ENCODE measurements at places on chromosomes 12 and 14. TPM values are rescaled to one million over a fixed set of nuclear protein-coding genes. Genes with fewer than 3 reads are reported as not detected.

GRCh38 chr12:56159482-56160192 lies 1.5 kb downstream of the MYL6 start:
- DNase-seq: no peak
- peaks cover 40% of the 10 kb centered on the region for H3K36me3 ChIP-seq
- peak overlapping the region; percentile 84 for H3K4me3 ChIP-seq
- no peaks in the 10 kb centered on the region for H3K27me3 ChIP-seq

GRCh38 chr14:30748343-30748742 lies 126.0 kb upstream of the COCH start:
- H3K36me3 ChIP-seq: no peaks in the 10 kb centered on the region
- no peak overlapping the region for H3K27ac ChIP-seq
- no peak for DNase-seq

DNA sequence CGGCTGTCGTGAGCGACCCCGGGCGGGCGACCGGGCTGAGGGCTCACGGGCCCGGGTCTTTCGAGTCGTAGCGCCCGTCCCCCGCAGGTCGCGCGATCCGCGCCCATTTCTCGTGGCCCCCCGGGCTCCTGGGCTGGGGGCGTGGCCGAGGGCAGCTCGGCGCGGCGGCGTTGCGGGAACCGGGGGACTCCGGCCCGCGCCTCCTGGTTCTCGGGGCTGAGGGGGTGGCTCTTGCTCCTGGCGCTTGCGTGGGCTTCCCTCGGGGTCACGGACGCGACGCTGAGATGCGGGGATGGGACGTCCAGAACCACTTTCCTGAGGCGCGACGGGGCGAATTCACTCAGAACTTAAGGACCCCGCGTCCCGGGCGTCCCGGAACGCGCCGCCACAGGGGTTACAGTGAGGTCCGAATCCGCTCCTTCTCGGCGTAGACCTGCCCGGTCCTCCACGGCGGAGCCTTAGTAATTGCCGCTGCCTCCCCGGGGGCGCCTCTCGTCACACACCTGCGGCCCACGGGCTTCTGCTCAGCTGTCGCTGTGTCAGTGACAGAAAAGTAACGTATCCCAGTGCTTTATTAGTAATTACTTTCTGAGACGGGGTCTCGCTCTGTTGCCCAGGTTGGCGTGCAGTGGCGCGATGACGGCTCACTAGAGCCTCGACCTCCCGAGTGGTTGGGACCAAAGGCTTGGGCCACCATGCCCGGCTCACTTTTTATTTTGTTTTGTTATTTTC lies 606 bp downstream of the EP400 start:
- H3K36me3 ChIP-seq: no peaks in the 10 kb centered on the region
- H3K27me3 ChIP-seq: no peaks in the 10 kb centered on the region
- peak; percentile 39 for DNase-seq
- peaks cover 12% of the 10 kb centered on the region for H3K4me1 ChIP-seq
- H3K27ac ChIP-seq: no peak overlapping the region

GRCh38 chr14:54010981-54011380 lies 54.4 kb upstream of the BMP4 start:
- H3K27me3 ChIP-seq: no peaks in the 10 kb centered on the region
- H3K4me3 ChIP-seq: no peak overlapping the region
- no peaks in the 10 kb centered on the region for H3K36me3 ChIP-seq
- no peak overlapping the region for H3K27ac ChIP-seq
- DNase-seq: peak; percentile 52

DNA sequence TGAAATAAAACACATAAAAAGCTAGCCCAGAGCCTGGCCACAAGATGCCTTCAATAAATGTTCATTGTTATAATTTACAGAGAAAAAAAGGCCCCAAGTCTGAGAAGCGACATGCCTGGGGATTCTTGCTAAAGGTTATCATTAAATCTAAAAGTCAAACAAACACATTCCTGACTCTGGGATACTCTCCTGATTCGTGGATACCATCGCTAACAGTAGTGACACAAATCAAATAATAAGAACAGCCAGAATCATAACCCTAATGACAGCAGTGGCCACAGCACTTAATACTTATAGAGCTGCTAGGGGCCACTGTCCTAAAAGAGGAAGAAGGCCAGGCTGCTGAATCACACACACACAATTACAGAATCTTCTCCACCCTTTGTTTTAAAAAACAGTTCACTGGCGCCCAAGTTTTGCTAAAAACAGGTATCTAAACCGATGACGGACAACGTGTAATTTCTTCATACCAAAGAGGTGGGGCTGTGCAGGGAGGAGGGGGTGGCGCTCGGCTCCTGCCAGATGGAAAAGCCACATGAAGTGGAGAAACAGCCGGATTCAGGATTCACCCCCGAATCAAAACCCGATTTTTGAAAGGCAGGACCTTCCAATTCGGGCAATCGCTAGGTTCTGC lies 1.2 kb downstream of the CLIP1 start:
- DNase-seq: no peak
- peak overlapping the region; percentile 90 for H3K4me3 ChIP-seq
- H3K27me3 ChIP-seq: peaks cover 17% of the 10 kb centered on the region
- H3K36me3 ChIP-seq: no peaks in the 10 kb centered on the region
- H3K27ac ChIP-seq: 0 out of 2 replicates have a peak overlapping the region, but pooled peaks have one; percentile 26

GRCh38 chr12:64781280-64782190 lies 22.3 kb upstream of the GNS start:
- no peaks in the 10 kb centered on the region for H3K36me3 ChIP-seq
- H3K27me3 ChIP-seq: peaks cover 52% of the 10 kb centered on the region
- H3K27ac ChIP-seq: no peak overlapping the region
- peak; percentile 65 for DNase-seq
- peaks cover 16% of the 10 kb centered on the region for H3K4me1 ChIP-seq

- H3K4me1 ChIP-seq: no peaks in the 10 kb centered on the region
- H3K36me3 ChIP-seq: no peaks in the 10 kb centered on the region
- no peak for DNase-seq
- no peaks in the 10 kb centered on the region for H3K27me3 ChIP-seq
Observed at GRCh38 chr12:2163177-2163941, 110.6 kb downstream of the CACNA1C start.

DNA sequence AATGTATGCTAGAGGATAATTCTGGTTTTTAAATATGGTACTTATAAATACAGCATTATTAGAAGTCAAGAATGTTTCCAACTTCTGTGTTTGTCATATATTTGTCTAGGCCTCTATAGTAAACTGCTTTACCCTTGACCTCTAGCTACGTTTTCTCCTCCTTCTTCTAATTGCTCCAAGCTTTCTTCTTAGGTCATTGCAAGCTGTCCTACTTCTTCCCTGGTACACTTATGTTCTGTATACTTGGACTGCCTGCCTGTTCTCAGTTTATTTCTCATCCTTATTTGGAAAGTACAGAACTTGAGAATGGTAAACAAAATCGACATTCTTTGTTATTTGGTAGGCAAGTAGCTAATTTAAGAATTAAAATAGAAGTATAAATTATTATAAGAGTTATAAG lies 23.9 kb upstream of the ATP2B1 start:
- H3K27me3 ChIP-seq: no peaks in the 10 kb centered on the region
- no peak overlapping the region for H3K4me3 ChIP-seq
- H3K4me1 ChIP-seq: no peaks in the 10 kb centered on the region
- H3K36me3 ChIP-seq: no peaks in the 10 kb centered on the region

DNA sequence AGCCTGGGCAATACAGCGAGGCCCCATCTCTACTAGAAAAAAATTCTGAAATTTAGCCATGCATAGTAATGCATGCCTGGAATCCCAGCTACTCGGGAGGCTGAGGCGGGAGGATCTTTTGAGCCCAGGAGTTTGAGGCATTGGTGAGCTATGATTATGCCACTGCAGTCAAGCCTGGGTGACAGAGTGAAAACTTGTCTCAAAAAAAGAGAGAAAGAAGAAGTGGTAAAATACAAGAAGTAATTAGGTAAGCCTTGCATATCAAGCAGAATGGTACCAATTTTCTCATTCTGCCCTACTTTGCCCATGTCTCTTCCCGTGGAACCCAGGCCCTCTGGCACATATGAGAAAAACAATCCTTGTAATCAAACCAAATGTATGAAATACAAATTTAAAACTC lies 70.7 kb downstream of the SUSD6 start:
- DNase-seq: no peak
- no peaks in the 10 kb centered on the region for H3K36me3 ChIP-seq
- no peaks in the 10 kb centered on the region for H3K4me1 ChIP-seq
- H3K27ac ChIP-seq: no peak overlapping the region
- H3K27me3 ChIP-seq: no peaks in the 10 kb centered on the region

DNA sequence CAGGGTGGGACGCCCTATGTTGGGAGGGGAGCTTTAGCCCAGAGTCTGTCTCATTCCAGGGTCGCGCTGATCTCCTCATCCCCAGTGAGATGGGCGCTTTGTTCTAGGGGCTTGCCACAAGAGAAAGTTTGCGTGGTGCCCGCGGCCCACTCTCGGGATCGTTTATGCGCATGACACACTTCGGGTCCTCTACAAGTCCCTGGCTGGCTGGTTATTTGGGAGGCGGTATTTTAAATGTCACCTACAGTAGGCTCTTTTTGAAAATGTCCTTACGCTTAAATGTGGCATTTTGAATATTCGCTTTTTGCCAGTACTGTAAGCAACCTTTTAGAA lies 541 bp downstream of the GOLT1B start:
- H3K27ac ChIP-seq: peak overlapping the region; percentile 89
- peak overlapping the region; percentile 73 for H3K4me3 ChIP-seq
- H3K36me3 ChIP-seq: no peaks in the 10 kb centered on the region
- DNase-seq: no peak
- no peaks in the 10 kb centered on the region for H3K27me3 ChIP-seq
- H3K4me1 ChIP-seq: peaks cover 17% of the 10 kb centered on the region

DNA sequence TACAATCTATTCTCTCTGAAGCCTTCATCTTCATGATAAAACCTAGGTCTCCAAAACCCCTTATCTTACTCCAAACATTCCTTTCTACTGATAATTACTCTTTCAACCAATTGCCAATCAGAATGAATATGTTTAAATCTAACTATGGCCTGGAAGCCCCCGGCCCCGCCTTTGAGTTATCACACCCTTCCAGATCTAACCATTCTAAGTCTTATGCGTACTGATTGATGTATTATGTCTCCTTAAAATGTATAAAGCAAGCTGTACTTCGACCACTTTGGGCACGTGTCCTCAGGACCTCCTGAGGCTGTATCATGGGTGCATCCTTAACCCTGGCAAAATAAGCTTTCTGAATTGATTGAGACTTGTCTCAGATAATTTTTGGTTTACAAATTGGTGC lies 14.4 kb downstream of the PABPN1 start:
- DNase-seq: no peak
- no peak overlapping the region for H3K27ac ChIP-seq
- no peaks in the 10 kb centered on the region for H3K4me1 ChIP-seq
- 0 out of 2 replicates have a peak, but pooled peaks cover 4% of the 10 kb centered on the region for H3K36me3 ChIP-seq
- H3K4me3 ChIP-seq: no peak overlapping the region
- no peaks in the 10 kb centered on the region for H3K27me3 ChIP-seq

DNA sequence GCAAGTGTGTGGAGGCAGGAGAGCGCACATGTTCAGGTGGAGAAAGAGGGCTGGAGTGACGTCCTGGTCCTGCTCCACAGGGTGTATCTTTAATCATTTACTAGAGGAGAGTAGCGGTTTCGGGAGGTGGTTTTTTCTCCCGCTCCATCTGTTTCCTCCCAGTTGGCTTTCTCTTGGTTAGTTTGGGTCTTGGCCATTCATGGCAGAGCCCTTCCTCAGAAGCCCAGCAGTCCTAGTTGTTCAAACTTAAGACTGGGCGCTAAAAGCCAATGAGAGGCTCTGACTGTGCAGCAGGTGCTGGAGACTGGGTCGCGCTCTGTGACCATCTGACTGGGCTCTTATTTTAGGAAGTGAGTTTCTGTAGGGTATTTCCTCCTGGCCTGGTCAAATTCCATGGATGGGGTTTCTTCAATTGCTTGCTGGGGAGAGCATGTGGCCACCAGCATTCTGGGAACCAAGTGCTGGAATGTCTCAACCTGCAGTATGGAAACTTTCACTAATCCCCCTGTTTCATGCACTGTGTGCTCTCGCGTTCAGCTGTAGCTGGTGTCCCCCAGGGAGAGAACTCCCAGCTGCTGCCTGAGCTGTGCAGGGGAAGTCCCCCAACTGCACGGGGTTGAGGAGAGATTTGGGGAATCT lies 27.4 kb upstream of the TSPAN9 start:
- H3K4me3 ChIP-seq: no peak overlapping the region
- no peak for DNase-seq
- H3K27ac ChIP-seq: no peak overlapping the region
- H3K27me3 ChIP-seq: no peaks in the 10 kb centered on the region
- H3K4me1 ChIP-seq: 0 out of 2 replicates have a peak, but pooled peaks cover 5% of the 10 kb centered on the region
- H3K36me3 ChIP-seq: no peaks in the 10 kb centered on the region

- H3K36me3 ChIP-seq: no peaks in the 10 kb centered on the region
- H3K27ac ChIP-seq: no peak overlapping the region
- H3K27me3 ChIP-seq: no peaks in the 10 kb centered on the region
Observed at GRCh38 chr14:76931631-76932402, 96.7 kb downstream of the IRF2BPL start.

DNA sequence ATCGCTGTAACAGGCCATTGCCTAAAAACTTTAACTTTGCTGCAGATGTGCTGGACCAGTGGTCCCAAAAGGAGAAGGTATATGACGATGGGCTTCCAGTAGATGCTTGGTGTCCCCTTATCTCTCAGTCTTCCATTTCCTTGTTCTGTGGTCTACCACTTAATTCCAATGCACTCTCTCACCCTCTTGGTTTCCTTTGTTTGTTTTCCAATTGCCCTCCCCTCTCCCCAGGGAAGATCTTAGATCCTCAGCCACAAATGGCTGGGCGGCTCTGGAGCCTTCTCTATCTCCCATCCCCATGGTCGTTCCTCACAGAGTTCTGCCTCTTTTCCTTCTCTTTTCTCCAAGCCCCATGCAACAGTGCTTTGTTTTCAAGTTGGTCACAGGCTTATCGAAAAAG lies 584 bp downstream of the ACSM4 start:
- no peak overlapping the region for H3K27ac ChIP-seq
- no peak for DNase-seq
- 0 out of 2 replicates have a peak, but pooled peaks cover 7% of the 10 kb centered on the region for H3K4me1 ChIP-seq
- no peak overlapping the region for H3K4me3 ChIP-seq

DNA sequence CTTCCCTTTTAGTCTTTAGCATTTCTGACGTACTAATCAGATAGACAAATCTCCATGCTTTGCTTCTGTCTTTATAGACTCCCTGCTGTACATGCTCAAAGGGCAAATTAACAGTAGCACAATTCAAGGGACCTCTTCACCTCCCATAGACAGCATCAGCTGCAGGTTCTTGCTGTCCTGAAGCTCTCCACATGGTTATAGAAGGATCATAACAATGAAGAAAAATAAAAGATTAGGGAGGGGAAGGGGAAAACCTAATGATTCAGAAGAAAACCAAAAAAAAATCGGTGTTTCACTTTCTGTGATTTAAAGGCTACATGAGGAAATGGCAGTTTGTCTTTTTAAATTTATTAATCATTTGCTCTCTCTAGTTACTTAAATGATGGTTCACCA lies 155.5 kb downstream of the PTCSC3 start:
- DNase-seq: no peak
- no peak overlapping the region for H3K27ac ChIP-seq
- no peaks in the 10 kb centered on the region for H3K4me1 ChIP-seq
- no peaks in the 10 kb centered on the region for H3K27me3 ChIP-seq

The TRHDE gene
- 7.7 TPM for total RNA-seq

The PAX9 gene
- total RNA-seq: not detected

The EML5 gene
- 1.0 TPM for total RNA-seq

The ARL1 gene
- 50.0 TPM for total RNA-seq

The IRAK3 gene
- 1.6 TPM for total RNA-seq

Data from GM23338 (cell line).